ENCODE measurements at places on chromosomes 5 and 9.

GRCh38 chr5:59745415-59745863 is 148.1 kb downstream of the PDE4D start:
- peak; percentile 73 for DNase-seq

- DNase-seq: no peak
These were observed 57.4 kb downstream of the ATPSCKMT start for GRCh38 chr5:10192309-10192708.

DNA sequence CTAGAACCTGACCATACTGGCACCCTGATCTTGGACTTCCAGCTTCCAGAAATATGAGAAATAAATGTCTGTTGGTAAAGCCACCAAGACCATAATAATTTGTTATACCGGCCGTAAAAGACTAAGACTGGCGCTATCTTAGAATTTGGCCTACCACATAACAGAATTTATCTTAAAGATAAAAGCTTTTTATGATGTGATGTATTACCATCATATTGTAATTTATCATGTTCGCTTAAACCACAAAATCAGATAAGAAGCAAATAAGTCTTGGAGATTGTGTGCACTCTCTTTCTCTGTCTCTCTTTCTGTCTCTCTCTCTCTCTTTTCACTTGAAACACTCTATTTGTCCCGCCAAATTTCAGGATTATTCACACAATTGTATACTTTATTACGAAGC is 35.6 kb downstream of the FST start:
- DNase-seq: no peak

DNA sequence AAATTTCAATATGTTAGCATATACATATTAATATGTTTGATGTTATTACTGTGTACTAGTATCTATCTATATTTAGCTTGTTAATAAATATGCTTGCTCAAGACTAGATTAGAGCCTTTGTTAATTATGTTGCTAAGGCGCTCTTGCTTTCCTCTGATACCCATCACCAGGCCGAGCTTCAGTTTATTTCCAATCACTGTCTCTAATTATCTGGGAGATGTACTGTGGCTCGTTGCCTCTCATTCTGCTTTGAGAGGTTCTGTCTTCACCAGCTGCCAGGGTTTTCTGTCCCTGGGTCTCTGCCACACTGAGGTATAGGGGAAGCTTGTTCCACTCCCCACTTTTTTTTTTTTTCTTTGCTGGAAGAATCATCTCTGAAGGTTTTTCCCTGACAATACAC is 21.0 kb upstream of the TAF11L2 start:
- DNase-seq: no peak

GRCh38 chr9:11933926-11934325 is 759.3 kb upstream of the TYRP1 start:
- DNase-seq: no peak
